ENCODE measurements at places on chromosomes 2 and 18.

- no peak for DNase-seq
These were observed 79.7 kb downstream of the EHBP1 start for GRCh38 chr2:62785216-62785615.

DNA sequence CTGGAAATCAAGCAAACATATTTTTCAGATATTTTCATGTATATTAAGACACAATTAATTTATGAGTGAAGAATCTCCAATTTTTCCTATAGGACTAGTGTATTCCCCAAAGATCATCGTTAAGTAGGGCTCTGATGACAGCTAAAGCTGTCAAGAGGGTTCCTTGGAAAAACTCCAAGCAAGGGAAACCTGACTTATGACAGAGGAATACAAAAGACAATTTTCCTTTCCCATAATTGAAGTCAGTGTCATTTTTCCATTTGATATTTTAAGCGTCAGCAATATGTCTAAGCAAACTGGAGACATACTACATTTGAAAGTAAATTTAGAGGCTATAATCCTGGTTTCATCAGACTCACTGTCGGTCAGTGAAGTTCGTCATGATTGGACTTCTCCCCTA lies 36.1 kb downstream of the RIT2 start:
- no peak for DNase-seq

GRCh38 chr2:15990151-15991101 lies 50.1 kb downstream of the MYCN start:
- no peak for DNase-seq

DNA sequence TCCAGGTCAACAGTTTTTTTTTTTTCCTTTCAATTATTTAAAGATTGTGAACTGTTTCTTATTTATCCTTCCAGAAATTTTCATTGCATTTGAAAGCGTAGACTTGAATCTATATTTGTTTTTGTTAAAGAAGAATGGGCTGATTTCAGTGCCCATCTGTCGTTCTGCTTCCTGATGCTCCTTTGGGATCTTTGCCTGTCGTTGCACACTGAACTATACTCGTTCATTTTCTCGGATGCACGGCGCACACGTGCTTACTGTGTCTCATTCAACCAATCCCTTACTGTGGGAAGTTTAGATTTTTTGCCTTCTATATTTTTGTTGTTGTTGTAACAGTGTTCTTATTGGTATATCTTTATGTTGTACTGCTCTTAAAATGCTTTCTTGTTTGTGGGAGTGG lies 149.7 kb downstream of the VAPA start:
- no peak for DNase-seq

DNA sequence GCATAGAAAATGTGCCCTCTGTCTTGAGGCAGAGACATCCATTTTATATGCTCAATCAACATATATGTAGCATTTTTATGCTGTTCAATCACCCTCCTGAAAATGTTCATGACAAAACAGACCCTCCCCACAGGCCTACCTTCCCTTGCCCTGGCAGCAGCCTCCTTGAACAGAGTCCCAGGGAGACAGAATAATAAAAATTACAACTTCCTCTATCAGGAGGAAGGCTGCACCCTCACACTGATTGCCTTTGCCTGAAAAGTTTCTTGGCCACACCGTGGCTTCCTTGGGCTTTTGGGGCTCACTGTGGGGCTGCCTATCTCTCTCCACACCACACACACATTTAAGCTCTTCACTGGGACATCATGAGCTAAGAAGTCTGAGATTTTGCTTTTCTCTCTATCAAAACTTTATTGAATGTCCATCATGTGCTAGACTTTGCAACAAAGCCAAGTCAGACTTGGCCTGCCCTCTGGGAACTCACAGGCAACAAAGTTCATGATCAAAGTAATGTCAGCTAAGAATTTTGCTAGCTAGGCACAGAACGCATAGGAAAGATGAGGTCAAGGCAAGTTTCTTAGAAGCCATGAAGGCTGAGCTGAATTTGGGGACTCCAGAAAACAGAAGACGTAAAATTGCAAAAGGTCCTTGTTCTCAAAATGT lies 101.6 kb downstream of the BCL2L11 start:
- no peak for DNase-seq

DNA sequence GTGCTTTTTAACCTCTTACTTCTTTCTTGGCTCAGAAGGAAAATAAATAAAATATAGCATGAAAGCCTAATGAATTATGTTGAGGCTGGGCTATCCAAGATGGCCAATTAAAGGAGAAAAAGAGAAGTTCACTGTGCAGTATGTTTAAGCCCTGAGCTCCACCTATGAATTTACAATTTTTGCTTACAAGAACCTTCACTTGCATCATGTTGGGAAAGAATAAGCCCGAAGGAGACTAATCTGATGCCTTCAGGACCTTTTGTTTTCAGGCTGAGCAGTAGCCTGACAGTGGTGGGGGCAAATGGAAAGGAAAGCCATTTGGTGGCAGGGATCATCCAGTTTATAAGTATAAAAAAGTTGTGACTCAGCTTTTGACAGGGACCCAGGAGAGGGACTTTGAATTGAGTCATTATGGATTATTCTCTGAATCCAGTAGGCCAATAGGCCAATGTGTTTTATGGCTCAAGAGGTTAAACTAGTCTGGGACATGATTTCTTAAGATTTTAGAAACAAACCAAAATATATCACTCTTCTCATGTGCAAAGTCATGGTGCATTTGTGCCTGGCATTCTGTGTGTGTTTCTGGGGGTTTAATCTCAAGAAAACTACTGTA lies 56.9 kb downstream of the E2F6 start:
- DNase-seq: no peak

- no peak for DNase-seq
These were observed 78.1 kb upstream of the PDE1A start for GRCh38 chr2:182504903-182505302.

DNA sequence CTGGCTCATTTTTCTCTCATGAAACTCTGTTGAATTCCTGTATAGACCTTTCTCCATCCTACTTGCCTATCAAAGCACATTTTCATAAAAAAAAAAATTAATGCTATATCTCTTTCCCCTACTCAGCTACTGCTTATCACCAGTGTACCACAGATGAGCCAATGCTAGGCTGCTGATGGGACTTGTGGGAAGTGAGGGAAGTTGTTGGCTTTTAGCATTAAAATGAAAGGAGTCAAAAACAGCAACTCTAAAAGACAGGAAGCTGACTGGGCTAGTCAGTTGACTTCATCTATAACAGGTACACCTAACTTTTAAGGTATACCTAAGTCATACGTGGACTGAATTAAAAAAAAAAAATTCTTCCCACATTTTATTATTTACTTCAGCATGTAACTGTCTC lies 102.1 kb downstream of the FAM117B start:
- DNase-seq: no peak

DNA sequence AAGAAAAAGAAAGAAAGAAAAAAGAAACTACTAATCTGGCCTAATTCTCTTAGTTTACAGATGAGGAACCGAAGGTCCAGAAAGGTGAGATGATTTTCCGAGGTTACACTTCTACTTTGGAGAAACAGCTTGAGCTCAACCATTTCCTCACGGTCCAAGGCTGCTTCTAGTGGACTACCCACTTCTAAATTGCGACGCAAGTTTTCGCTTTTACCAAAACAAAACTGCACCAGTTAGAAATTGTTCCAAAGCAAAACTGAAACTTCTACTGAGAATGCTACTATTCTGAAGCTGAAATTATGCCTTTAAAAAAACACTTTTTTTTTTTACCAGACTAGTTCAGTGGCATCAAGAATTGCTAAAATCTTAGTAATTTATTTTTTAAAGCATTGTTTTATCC lies 101.6 kb downstream of the INO80D start:
- DNase-seq: peak; percentile 13

- DNase-seq: no peak
These were observed 52.8 kb downstream of the SLC35F5 start for GRCh38 chr2:113703386-113704299.

DNA sequence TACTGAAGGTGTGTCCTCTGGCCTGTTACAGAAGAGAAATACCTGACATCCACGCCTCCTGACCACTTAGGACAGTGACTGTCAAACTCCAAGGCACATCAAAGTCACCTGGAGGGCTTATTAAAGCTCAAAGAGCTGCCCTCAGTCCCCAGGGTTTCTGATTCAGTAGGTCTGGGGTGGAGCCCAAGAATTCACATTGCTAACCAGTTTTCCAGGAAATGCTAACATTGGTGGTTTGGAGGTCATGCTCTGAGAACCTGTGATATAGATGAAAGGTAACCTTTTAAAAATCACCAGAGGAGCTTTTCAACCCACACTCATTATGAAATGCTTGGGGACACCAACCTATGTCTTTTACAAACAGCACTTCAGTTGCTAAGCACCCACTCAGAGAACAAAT lies 172.3 kb downstream of the ALK start:
- DNase-seq: no peak

GRCh38 chr18:25239581-25240419 lies 112.2 kb downstream of the ZNF521 start:
- DNase-seq: no peak

GRCh38 chr2:201196003-201196402 lies 13.1 kb downstream of the CASP10 start:
- no peak for DNase-seq

DNA sequence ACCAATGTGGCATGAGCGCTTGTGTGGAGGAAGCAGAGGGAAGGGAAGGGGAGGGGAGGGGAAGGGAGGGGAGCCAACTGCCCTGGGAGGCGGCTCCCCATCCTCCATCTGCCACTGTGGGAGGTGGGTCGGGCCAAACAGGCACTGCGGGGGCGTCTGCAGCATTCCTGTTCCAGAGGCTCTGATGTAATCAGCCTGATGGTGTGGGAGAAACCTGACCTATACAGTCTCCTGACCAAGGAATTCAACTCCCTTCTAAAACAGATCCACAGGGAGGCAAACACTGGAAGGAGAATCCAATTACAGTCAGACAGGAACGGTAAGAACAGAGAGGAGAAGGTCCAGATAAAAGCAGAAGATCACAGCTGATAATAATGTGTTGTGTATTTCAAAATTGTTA lies 88.8 kb downstream of the CD8B2 start:
- DNase-seq: no peak

- no peak for DNase-seq
These were observed 123.1 kb upstream of the HDAC4 start for GRCh38 chr2:239523954-239524330.

DNA sequence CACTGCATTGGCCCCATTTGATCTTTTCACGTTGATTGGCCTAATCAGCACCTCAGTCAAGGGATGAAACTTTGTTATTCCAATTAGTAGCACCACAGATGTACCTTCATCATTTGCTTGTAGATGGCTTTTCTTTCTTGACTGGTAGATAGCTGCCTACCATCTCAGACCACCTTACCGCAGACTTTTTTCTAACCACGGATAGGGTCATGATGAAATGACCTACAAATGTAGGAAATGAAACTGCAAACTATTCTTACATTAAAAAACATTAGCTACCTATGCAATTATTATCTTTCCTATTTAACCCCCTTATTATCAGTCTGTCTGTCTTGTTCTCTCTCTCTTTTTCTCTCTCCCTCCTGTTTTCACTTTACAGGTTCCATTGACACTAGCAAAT lies 22.4 kb upstream of the SLC25A52 start:
- DNase-seq: no peak

- no peak for DNase-seq
These were observed 13.1 kb upstream of the SNTG2 start for GRCh38 chr2:937530-937929.

- no peak for DNase-seq
These were observed 3.9 kb upstream of the GPR75 start for GRCh38 chr2:53863538-53864227.

- no peak for DNase-seq
These were observed 101.8 kb downstream of the COL6A3 start for GRCh38 chr2:237312021-237312755.

DNA sequence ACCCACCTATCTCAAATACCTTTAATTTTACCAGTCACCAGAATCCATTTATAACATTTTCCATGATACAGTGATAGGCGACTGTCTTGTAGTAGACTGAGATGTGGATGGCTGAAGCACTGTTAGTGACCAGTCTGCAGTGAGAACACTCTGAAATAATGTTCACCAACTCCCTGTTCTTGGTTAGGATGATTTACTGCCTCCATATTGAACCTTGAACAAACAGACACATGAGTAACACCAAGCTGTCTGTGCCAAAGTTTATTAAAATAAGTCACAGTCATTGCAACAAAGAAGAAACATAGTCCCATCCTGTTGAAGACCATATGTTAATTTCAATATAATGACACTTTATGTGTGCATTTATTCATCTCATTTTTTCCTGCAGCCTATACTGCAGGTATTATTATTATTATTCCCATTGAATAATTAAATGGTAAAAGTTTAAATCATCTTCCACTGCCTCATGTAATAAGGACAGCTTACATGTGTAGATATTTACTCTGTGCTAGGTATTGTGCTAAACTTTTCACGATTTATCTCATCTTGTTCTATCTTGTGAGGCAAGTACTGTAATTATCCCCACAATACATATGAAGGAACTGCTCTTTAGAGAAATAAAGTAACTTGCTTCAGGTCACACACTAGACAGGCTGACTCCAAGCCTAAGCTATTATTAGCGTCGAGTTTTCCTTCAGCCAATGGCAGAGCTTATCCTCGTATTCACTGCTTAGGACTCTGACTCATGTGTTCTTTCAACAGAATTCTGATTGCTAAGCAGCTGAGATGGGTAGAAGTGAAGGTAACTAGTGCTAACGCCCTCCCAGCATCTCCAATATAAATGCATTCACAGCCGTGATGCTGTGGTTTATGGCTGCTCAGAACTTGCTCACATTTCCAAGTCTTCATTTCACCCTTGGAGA lies 62.5 kb downstream of the ONECUT2 start:
- DNase-seq: no peak

DNA sequence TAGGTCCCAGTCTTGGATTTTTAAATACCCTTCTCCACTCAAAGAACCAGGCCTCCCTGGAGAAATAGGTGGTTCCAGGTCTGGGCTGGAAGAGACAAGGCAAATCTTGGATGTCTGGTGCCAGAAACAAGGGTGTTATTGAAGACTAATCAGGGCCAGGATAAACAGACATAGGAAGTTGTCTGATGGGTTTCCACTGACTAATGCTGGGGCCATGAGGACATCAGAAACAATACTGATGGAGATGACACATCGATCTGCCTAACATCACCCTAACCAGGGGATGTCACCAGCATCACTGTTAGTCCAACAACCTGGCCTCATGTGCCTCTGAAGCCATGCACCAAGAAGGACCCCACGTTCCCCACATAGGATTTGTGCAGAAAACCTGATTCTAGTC lies 42.5 kb upstream of the GLI2 start:
- no peak for DNase-seq
